ENCODE measurements at places on chromosomes 5 and 9.

DNA sequence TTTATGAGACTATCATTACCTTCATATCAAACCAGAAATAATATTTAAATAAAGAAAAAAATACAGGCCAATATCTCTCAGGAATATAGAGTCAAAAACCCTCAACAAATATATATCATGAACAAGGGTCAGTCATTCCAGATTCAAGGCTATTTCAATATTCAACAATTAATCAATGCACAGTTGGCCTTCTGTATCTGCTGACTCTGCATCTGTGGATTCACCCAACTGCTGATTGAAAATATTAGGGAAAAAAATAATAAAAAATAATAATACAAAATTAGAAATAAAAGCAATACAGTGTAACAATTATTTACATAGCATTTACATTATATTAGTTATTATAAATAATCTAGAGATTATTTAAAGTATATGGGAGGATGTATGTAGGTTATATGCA, 1114.0 kb downstream of the CDH12 start:
- no peak for DNase-seq

DNA sequence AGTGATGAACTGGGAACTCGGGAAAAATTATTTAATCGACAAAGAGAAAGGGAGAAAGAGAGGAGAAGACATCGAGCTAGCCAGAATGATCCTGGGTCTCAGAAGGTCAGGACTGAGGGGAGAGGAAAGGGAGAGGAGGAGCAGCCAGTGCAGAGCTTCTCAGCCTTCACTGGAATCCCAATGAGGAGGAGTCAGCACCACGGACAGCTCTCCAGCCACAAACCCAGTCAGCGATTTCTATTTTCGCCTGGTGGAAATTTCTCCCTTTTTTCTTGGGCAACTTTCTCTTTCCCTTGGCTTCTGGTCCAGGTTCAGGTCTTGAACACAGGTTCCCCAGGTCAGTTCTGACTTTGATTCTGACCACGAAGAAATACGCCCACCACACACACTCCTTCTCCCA, 1.6 kb upstream of the BRINP1 start:
- peak; percentile 21 for DNase-seq

- DNase-seq: peak; percentile 61
Observed at GRCh38 chr5:926417-927171, 33.9 kb downstream of the TRIP13 start.

DNA sequence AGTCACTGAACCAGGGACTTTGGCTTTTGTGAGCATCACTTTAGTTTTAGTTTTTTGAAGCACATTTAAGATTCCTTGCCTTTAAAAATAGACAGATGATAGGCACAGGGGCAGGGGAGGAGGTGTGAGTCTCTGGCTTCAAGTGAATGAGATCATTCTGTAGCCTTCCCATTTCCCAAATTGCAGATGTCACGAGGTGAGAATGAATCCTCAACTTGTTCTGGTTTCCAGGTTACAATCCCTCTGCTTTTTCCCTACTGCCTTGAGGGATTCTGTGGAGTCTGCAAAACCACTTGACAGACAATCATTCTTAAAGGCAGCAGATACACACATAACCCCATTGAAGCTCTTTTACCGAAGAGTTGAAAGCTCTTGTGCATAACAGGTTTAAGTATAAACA, 332.4 kb downstream of the DMAC1 start:
- DNase-seq: no peak

DNA sequence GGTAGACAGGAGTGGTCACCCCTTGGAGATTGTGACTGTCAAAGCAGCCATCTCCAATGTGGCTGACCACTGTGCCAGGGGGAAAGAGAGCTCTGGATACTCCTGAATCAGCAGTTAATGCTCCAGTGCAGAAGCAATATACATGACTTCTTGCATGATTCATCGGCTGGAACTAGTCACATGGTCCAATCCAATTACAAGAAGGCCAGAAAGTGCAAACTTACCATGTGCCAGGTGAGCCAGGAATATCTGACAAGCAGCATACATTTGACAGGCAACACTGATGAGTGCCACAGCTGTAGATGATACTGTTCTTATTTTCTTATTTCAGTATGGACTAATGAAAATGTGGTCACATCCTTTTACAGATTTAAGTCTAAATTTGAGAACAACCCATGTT, 440.0 kb upstream of the MPDZ start:
- DNase-seq: no peak

GRCh38 chr9:103245369-103245768, 250.2 kb downstream of the CYLC2 start:
- no peak for DNase-seq

- DNase-seq: no peak
Observed at GRCh38 chr5:59054963-59055528, 472.2 kb downstream of the RAB3C start.

DNA sequence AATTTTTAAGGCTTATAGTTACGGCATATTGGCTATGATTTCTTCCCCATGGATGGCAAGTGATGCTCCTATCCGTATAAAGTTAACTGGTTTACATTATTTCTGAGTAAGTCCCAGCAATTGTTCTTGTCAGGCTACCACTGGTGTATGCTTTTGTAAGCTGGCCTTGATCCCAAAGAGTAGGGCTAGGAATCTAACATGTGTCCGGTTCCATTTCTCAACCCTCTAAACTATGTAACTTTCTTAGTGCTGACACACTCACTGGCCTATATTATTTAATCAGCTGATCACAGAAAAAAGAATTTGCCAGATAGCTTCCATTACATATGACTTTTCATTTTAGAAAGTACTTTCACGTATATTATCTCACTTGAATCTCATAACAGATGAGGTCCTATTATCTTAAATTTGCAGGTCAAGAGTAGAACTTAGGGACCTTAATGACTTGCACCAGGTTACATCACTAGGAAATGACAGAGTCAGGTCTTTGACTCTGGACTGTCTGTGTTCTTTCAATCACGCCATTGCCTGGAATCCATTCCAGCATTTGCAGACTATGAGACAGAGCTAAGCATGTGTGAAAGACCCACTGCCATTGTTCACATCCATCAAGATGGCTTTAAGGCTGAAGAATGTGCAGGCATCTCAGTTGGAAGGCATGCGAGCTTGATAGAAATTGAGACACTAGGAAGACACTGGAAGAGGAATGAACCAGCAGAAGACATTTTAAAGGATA, 362.9 kb downstream of the ARRDC3 start:
- no peak for DNase-seq

DNA sequence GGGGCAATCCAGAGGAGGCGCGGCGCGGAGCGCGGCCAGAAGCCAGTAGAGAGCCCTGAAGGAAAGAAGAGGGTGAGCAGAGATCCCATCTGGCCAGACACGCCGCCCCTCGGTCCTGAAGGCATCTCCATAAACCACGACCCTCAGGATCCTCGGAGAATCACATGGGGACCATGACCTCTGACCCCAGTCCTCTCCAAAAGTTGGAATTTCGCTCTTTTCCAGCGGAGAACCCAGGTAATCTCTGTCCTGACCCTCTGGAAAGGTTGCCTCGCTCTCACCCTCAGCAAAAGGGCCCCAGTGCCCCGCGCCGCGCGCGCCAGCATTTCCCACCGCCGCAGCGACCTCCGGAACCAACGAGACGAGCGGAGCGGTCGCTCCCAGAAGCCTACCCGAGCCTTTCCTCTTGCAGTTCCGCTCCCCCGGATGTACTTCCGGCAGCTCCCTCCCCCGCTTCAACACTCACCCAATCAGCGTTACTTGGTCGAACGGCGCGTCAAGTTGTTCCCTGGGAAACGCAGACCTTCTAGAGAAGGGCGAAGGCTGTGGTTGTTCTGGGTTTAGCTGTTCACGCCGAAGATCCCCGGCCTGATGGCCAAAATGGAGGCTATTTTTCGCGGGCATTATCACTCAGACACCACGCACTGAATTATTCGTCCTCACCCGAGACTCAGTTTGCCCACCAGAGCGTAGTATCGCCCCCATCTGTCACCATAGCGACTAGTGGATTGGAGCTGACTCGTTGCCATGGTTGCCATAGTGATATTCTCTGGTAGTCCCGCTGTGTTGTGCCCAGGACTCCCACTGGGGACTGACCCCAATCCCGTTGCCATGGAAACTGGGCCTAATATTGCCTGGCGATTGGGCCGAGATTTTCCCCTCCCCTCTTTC, at the start of gene STOML2:
STOML2 (minus strand) TSS at position 363 of the 891 bp plus-strand sequence; CDS start at position 326, 37 bp downstream.
- peak; percentile 100 for DNase-seq

- DNase-seq: no peak
Observed at GRCh38 chr9:13569602-13570067, 290.1 kb upstream of the MPDZ start.

- DNase-seq: no peak
Observed at GRCh38 chr5:132271251-132272246, 14.1 kb downstream of the PDLIM4 start.

DNA sequence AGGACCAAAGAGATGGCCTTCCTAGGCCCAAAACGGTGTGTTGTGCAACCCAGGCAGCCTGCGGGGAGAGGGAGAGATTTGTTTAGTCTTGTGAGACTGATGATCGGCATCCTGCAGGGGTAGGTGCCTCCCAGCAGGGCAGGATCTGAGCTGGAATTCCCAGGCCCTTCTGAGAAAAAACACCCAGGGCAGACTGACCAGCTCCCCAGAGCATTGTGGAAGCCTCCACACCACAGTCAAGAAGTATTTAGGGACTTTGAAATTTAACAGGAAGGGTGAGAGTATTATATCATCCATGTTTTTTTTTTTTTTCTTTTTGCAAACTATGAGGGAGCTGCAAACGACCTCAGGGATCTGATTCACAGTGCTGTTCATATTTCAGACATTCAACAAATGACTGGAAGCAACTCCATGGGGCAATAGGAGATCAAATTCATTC, 104.5 kb upstream of the LHFPL2 start:
- no peak for DNase-seq

DNA sequence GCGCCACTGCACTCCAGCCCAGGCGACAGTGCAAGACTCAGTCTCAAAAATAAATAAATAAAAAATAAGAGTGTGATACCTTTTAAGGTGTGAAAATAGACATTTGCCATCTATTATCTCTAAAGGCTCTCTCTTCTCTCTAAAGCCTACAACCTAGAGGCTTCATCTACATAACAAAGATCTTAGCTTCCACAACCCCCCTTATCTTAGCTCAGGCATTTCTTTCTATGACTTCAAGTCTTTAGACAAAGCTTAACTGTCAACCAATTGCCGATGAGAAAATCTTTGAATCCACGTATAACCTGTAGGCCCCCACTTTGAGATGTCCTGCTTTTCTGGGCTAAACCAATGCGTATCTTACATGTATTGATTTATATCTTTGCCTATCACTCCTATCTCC, 64.9 kb upstream of the ADAMTS19 start:
- no peak for DNase-seq

DNA sequence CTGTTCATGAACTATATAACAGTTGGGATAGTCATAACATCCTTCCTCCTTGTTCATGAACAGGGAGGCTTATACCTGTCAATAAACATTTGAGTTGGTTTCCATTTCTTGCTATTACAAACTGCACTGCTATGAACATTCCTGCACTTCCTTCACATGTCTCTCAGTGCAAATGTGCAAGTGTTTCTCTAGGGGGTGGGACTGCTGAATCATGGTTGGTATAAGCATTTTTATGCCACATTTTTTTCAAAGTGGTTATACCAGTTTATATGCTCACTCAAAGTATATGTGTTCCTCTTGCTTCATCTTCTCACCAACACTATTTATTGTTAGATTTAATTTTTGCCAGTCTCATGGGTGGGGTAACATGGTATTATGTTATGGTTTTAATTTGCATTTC, 25.8 kb upstream of the TPD52L3 start:
- no peak for DNase-seq

GRCh38 chr9:75071530-75072122, 16.3 kb downstream of the NMRK1 start:
- no peak for DNase-seq

- DNase-seq: peak; percentile 85
Observed at GRCh38 chr5:34923694-34924461, 5.5 kb upstream of the DNAJC21 start.

DNA sequence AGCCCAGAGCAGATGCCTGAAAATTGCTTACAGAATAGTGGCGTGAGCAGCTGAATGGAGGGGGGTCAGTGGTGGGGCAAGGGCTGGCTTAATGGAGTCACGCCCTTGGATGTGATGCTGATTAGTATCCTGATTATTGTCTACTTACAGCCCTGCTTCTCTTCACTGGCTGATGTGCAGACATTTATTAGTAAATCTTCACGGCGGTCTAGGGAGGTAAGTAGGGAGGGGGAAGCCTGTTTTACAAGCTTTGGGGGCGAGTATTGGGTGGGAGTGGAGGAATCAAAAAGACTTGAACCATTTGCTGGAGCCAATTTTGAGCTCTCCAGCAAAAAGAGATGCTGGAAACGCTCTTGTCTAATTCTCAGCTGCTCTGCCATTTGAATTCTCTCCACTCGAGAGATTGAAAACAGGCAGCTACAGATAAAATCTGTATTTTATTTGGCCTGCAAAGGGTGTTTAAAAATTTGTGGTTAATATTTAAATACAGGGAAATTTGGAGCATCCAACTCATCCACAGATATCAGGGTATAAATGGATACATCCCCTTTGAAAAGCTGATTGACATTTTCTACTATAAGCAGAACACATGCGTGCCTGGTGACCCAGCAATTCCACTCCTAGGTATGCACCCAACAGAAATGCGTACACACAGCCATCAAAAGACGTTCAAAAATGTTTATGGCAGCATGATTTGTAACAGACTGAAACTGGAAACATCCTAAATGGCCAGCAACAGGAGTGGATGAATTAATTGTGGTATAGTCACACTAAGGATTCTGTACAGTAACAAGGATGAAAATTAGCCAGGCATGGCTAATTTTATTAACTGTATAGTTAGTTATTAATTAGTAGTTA, 19.5 kb upstream of the ALDH1B1 start:
- DNase-seq: no peak

- DNase-seq: no peak
Observed at GRCh38 chr5:73706963-73707362, 81.0 kb downstream of the ARHGEF28 start.

- no peak for DNase-seq
Observed at GRCh38 chr5:31194468-31194813, 955 bp downstream of the CDH6 start.

GRCh38 chr9:127479507-127480081, 28.3 kb downstream of the LRSAM1 start:
- no peak for DNase-seq

GRCh38 chr9:84405667-84406066, 65.1 kb upstream of the SLC28A3 start:
- no peak for DNase-seq

DNA sequence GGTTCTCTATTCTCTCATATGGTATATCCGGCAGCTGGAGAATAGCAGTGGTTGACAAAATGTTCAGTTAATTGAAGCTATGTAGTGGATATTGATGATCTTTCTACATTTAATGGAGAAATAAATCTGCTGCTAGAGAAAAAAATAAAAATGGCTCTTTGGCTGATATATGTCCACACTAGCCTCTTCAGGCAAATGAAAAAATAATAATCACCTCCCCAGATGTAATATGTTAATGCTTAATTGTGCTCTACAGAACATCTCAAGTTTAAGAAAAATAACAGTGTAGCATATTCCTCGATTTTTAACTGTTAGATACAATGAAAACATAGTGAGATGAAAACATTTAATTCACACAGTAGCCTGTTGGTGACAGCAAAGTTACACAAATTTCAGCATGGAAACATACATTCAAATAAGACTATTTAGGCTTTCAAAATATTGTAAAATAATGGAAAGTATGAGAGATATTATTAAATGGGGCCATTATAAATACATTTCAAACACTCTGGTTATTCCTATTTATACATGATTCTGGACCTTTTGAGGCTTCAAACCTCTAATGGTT, 543.0 kb downstream of the MAT2B start:
- DNase-seq: peak; percentile 3

- peak; percentile 71 for DNase-seq
Observed at GRCh38 chr9:109417585-109418544, 80.2 kb downstream of the PTPN3 start.
